ENCODE measurements at places on chromosomes 2 and 18.
A peak's percentile ranks its signal among the peaks of the same experiment; 100 is the strongest.

- DNase-seq: no peak
Measured at GRCh38 chr18:76255070-76255683, 239.9 kb downstream of the ZNF516 start.

GRCh38 chr2:24972315-24972961, 683 bp upstream of the DNAJC27 start:
- peak; percentile 19 for DNase-seq

DNA sequence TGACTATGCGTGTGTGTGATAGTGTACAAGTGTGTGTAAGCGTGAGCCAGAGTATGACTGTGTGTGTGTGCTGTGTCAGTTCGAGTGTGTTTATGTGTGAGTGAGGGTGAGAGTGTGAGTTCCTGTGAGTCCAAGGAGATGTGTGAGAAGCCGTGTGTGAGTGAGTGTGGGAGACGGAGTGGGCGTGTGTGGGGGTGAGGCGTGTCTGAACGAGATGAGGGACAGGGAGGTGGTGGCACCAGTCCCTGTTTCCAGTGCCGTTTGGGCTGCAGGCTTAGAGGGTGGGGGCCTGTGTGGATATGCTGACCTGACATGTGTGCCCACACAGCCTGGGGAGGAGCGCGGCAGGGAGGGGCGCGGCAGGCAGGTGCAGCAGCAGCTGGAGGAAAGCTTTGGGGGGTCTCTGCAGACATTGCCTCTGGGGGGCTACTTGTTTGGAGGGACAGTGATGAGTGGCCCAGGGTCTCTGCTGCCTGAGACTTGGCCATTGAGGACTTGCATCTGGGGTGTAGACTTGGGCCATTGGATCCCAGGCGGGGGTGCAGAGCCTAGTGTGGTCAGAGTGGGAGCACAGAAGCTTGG, 41.6 kb downstream of the GLI2 start:
- DNase-seq: no peak

- no peak for DNase-seq
Measured at GRCh38 chr2:189916651-189917050, 132.4 kb downstream of the PMS1 start.

DNA sequence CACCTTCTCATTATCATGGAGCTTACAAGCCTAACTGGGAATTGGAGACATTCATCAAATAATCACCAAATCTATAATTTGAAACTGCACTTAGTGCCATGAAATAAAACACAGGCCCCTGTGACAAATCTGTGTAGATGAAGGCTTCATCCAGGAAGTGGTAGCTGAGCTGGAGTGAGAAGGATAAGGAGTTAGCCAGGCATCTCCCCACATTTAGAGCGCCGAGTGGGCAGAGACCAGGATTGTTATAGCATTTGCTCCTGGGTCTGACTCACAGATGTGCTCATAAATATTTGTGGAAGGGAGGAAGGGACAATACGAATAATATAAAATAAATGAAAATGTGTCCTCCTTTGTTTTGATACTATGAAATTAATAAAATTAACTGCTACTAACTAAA, 2.5 kb upstream of the MAT2A start:
- no peak for DNase-seq

DNA sequence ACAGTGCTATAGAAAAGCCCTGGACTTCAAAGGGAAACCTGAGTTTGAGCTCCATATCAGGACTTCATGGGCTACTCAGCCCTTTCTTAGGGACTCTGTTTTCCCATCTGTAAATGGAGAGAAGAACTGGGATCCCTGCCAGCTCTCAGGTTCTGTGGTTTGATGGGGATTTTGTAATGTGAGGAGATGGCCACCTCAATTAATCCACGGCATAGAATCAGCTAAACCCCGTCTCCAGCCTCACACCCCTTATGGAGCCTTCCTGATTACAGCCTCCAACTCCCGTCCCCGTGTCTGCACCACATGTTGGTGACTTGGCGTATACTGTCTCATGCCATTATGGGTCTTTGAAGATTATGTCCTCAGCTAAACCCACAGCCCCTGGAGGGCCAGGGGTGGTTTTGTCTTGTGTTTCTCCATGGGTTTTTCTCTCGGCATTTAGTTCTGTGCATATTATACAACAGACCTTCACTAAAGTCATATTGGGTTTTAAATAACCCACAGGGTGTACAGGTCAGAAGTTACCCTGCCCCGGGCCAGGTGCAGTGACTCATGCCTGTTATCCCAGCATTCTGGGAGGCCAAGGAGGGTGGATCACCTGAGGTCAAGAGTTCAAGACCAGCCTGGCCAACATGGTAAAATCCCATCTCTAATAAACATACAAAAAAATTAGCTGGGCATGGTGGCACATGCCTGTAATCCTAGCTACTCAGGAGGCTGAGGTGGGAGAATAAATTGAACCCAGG, 63.8 kb upstream of the PPP1CB start:
- no peak for DNase-seq

DNA sequence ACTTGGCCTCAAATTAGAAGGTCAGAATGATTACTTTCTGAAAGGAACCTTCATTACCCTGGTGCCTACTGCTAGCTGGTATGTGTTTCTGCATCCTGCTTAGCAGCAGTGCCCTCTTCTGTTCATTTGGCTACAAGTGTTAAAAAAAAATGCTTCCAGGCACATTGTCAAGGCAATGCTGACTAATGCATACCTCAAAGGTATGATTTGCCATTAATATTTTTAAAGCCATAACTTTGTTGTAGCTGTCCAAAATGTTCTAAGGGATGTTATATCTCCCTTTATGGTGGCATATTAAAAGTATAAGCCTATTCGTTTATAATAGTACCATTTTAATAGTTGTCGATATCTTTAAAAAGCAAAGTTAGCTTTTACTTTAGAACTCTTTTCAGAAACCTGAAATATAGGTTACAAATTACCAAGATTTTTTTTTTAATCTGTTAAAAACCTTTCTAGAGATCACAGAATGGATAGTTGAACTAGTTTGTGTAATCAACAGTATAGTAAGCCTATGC, 52.0 kb upstream of the FAM171B start:
- DNase-seq: no peak

DNA sequence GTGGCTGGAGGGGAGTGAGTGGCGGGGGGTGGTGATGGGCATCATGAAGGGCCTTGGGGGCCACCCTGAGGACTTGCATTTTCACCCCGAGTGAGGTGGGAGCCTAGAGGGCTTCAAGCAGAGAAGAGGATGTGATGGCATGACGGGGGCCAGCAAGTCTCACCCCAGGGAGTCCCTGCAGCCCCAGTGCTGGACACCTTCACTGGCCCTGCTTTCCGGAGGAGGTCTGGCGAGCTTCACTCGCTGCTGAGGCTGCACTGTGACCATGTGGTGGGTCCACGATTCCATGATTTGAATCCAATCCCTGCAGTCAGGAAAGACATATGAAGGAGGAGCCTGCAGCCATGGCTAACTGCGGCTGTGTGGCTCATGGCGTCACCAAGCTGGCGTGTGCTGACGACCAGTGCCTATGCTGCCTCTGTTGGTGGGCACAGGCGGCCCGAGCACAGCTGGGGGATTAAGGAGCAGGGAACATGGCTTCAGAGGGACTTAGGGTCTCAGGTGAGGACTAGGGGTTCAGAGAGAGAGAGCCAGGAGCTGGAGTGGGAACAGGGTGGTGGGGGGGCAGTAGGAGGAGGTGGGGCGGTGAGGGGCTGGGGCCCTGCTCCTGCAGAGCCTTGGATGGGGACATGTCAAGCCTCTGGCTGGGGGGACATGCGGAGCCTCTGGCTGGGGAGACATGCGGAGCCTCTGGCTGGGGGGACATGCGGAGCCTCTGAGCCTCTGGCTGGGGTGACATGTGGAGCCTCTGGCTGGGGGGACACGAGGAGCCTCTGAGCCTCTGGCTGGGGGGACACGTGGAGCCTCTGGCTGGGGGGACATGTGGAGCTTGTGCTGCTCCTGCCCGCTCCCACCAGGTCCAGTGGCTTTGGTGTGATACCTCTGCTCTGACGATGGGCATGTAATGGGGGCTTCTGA, 3.6 kb downstream of the ZAP70 start:
- no peak for DNase-seq

DNA sequence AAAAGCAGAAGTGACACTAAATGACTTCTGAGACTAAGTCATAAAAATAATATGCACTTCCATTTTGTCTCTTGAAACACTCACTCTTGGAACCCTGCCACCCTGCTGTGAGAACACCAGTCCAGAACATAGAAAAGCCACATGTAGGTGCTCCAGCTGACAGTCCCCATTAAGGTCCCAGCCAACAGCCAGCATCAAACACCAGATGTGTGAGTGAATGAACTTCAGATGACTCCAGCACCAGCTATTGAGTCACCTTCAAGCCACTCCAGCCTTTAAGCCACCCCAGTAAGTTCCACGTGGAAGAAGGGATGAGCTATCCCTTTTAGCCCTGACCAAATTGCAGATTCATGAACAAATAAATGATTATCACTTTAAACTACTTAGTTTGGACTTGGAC, 31.5 kb upstream of the LGALSL start:
- DNase-seq: no peak

DNA sequence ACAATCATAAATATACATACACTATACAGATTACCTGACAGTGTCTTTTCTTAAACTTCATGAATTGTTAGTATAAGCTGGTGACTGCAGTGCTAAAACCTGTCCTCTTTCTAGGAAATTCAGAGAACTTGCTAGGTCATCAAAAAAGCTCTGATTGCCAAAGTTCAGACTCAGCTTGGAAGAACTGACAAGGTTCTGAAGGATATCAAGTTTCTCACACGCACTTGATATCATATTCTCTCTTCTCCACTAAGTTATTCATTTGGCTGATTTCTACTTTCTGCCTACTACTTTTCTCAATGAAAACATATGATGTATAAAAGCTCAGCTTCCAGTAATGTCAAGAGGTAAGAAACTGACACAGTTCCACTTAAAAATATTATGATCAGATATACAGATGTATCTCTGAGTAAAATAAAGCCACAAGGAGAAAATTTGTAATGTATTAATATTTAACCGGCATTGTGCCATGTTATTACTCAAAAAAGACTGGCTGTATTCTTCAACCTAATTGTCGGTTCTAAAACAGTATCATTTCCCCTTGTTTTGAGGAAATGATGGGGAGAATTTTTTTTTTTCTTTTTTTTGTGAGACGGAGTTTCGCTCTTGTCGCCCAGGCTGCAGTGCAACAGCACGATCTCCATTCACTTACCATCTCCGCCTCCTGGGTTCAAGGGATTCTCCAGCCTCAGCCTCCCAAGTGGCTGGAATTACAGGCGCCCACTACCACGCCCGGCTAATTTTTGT, 2.4 kb downstream of the OSBPL1A start:
- no peak for DNase-seq

DNA sequence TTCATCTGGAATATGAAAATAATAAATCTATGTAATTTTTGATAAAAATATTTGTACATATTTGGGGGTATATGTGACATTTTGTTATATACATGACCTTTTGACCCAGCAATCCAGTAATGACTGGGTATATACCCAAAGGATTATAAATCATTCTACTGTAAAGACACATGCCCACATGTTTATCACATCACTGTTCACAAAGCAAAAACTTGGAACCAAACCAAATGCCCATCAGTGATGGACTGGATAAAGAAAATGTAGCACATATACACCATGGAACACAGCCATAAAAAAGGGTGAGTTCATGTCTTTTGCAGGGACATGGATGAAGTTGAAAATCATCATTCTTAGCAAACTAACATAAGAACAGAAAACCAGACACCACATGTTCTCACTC, 472.1 kb upstream of the DDX18 start:
- DNase-seq: no peak

- no peak for DNase-seq
Measured at GRCh38 chr2:134149904-134150303, 104.0 kb upstream of the MGAT5 start.

- DNase-seq: no peak
Measured at GRCh38 chr2:100140582-100140981, 1.8 kb downstream of the AFF3 start.

DNA sequence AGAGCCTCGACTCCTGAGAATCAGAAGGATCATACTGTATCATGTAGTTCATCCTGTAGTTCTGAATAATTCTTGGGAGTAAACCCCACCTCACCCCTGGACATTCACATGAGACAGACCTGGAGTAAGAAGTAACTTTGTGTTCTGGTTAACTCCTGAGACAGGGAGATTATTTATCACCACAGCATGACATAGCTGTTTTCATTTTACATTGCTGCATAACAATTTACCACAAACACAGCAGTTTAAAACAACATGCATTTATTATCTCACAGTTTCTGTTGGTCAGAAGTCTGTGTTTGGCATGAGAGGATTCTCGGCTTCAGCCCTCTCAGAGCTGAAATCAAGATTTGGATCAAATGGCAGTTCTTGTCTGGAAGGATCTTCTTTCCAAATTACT, 855.8 kb upstream of the FANCL start:
- no peak for DNase-seq

DNA sequence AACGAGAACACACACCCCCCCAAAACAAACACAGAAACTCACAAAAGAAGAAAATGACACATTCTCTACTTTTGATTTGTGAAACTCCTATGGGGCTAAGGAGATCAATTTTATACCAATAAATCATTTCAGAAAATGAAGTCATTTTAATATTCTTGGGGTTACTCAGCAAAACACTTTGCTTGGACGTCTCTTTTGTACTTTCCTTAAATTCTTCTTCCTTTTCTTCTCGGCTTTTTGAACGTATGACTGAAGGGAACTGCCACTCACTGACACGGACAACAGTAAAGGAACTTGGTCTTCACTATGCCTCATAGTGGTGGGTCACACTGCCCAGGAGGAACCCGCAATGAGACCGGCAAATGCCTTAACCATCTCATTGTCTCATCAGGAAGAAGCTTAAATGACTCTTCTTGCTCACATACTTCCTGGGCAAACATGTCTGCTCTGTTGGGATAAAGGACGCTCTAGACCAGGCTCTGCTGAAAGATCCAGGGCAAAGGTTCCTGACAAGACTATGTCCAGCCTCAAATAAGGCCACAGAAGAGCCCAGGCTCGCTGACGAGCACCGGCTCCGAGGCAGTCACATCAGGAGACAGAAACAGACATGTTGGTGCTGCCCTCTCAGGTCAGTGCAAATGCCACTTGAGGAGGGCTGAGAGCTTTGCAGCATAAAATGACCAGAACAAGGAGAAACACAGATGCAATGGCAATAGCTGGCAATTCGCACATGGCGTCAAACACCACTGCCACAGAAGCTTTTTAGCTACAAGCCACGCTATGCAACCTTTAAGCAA, 205.5 kb downstream of the TGIF1 start:
- no peak for DNase-seq
